AG10803 (cell line): ENCODE measurements at places on chromosomes 1 and 21.

- DNase-seq: no peak
Observed at GRCh38 chr1:203299169-203299568, 6.2 kb upstream of the BTG2 start.

DNA sequence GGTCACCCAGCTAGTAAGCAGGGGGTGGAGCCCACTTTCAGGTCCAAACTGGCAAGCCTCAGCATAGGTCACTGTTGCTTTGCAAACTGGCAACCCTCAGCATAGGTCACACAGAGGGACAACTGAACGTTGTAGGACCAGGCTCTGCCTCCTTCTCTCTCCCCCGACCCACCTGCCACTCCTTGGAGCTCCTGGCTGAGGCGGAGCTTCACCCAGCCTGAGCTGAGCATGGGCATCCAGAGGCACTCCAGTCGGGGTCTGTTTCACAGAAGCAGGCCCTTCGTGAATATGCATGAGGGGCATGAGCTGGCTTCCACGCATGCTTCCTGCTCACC, 24.2 kb downstream of the CAPZB start:
- DNase-seq: no peak

GRCh38 chr1:153058826-153059784, 1.8 kb upstream of the SPRR2A start:
- DNase-seq: no peak

- DNase-seq: peak; percentile 71
Observed at GRCh38 chr1:161382214-161383019, 14.7 kb upstream of the CFAP126 start.

DNA sequence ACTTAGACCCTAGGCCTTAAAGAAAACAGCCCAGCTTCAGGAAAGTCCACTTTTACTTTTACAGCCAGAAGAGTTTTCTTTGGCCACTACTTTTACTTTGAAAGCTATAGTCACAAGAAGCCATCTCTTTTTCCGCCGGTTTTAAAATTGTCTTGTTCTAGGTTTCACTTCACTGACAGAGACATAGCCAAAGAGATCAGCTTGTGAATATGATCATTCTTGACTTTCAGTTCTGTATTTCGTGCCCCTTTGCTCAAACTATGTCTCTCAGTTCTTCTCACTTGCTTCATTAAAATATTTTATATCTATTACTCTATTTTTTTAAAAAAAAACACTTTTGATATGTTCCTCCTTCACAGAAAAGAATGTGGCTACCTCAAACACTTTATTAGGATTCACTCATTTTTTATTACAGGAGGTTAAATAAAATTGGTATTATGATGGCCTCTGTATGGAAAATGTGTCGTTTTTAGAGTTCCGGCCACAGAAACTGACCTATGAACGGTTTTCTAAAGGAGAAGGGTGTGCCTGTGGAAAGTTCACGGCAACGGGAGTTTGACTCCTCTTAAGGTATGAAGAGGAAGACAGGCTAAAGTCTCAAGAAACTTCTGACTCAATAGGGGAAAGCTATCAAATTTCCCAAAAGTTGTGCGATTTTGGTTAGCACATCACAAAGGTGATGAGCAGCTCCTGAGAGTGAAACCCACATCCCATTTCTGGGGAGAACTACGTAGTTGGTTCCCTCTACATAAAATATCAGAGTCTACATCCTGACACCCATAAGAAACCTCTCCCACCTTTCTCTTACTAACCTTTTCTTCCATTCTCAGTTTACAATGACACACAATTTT, 1.2 kb downstream of the MCOLN2 start:
- DNase-seq: no peak
